ENCODE measurements at places on chromosomes 5 and 9.

- no peak for DNase-seq
Measured at GRCh38 chr5:41812156-41812555, 58.1 kb downstream of the OXCT1 start.

GRCh38 chr5:113115061-113115460 lies 138.5 kb downstream of the DCP2 start:
- no peak for DNase-seq

DNA sequence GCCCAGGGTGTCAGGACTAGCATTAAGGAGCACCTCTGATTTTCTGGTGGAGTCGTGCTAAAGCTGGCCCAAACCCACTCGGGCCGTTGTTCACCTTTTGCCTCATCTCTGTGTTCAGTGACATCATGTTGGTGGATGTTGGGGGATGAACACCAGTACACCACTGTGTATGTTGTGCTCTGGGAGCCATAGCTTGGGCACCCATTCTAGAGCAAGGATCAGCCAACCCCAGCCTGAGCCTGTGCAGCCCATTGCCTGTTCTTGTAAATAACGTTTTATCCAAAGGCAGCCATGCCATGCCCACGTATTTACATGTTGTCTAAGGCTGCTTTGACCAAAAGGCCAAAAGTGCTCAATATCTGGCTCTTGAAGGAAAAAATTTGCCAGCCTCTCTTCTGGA lies 245.6 kb downstream of the FANCC start:
- DNase-seq: no peak

- no peak for DNase-seq
Measured at GRCh38 chr5:134445856-134446818, 34.5 kb upstream of the CDKN2AIPNL start.

- DNase-seq: no peak
Measured at GRCh38 chr5:96978812-96979449, 43.1 kb downstream of the LNPEP start.

- DNase-seq: no peak
Measured at GRCh38 chr5:169763376-169764017, 126.4 kb downstream of the DOCK2 start.

DNA sequence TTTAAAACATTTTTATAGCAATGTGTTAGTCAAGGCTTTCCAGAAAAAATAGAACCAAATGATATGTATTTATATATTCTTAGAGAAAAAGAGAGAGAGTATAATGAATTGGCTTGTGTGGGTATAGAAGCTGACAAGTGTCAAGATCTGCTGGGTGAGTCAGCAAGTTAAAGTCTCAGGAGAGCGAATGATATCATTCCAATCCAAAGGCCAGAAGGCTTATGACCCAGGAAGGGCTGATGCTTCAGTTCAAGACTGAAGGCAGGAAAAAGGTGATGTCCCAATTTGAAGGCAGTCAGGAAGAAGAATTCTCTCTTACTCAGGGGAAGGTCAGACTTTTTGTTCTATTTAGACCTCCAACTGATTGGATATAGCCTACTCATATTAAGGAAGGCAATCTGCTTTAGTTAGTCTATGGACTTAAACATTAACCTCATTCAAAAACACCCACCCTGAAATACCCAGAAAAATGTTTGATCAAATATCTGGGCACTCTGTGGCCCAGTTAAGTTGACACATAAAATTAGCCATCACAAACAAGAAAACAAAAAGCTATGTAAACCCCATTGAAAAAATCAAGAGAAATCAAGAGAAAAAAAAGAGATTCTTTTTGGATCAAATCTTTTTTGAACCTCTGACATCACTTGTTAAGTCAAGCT lies 189.6 kb downstream of the PIK3R1 start:
- no peak for DNase-seq

DNA sequence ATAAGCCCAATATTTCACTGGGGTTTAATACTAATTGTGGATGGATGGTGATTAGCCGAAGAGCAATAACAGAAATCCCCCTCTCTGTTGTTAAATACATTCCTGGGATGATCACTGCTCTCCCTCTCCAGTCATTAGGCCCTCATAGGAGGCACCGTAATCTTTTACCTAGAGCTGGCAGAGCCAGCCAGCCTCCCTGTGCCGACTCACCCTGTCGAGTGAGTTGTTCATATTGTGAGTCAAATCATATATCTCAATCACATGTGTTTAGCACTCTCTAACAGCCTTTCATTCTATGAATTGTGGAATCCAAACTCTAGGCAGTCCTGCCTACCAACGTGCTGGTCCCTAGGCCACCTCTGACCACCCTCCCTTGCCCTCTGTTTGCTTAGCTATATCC lies 771.0 kb downstream of the IRX1 start:
- DNase-seq: no peak

GRCh38 chr9:96540106-96540505 lies 79.5 kb downstream of the CDC14B start:
- no peak for DNase-seq

DNA sequence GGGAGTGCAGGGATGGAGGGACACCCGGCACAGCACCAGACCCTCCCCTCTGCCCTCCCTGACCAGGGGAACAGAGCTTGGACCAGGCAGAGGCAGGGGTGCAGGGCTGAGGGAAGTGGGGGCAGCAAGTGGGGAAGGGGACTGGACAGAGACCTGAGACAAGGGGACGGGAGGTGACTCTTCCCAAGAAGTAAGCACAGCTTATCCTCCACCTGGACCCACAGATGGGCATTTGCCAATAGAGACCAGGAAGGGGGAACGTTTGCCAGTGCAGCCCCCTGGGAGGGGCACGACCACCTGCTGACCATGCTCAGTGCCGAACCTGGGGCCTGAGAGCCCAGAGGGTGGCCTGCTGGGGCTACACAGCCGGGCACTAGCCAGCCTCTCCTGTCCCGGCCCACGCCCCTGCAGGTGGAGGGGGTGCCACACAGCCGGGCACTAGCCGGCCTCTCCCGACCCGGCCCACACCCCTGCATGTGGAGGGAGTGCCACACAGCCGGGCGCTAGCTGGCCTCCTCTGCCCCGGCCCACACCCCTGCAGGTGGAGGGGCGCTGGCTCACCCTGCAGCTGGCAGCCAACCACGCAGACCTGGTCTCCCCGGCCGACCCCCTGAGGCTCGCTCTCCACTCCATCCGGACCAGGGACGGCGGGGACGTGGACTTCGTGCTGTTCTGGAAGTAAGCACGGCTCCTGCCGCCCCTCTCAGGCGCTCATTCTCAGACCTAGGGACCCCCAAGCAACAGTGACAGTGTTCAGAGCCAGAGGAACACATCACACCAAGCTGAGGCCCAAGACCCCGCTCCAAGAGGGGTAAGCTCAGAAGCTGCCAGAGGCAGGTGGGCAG lies 24.3 kb downstream of the GLT6D1 start:
- DNase-seq: no peak

GRCh38 chr5:66198837-66199236 lies 54.7 kb downstream of the SREK1 start:
- DNase-seq: no peak

DNA sequence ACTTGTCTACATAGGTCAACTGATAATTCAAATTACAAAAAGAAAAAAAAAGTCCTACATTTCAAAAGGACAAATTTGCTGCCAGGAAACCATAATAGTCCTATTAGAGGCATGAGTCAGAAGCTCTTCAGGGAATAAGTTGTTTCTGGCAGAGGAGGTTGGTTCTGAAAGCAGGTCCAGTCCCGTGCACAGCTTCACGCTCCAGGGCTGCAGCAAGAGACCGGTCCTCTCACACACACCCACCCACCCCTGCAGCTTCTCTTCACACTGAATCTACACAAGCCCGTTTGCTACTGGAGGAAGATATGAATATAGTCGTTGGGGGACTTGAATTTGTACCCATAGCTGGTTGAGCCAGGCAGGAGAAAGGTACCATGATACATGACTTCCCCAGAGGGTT lies 36.9 kb upstream of the SLC1A3 start:
- no peak for DNase-seq

DNA sequence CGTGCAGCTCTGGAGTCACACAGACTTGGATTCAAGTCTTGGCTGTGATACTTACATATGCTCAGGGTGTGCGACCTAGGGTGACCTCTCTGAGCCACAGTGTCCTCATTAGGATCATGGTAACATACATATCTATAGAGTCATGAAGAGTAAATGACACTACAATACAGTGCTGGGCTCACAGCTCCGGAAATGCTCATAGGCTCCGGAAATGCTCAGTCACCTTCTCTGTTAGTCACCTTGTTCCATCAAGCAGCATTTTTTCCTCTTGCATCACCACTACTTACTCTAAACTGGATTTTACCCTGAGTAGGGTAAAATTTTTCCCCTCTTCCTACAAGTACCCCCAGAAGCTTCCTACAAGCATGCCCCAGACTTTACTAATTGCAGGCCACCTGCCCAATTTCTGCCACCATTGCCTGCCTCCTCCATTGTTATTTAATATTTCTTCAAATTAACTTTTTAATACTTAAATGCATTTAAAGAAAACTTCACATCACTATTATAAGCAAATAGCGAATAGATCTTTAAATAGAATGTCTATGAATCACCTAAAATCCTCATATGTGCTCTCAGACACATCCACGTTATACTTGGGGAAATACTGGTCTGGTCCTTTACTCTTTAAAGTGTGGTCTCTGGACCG lies 147.6 kb upstream of the SPRY4 start:
- DNase-seq: no peak

DNA sequence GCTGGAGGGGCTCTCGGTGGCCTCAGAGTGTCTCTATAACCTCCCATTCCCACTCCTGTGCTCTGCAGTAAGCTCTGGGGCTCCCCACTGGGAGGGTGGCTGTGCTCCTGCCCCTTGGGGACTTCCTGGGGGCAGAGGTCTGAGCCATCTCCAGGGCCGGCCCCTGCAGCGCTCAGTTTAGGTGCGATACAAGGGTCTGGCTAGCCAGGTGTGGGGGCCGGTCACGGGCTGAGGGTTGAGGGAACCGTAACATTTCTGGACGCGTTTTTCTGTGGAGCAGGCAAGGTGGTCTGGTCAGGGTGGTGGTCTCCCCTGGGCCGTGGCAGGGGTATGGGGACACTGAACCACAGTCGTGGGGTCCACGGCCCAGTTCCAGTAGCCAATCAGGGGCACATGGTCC lies 38.0 kb upstream of the SLC6A19 start:
- DNase-seq: no peak

DNA sequence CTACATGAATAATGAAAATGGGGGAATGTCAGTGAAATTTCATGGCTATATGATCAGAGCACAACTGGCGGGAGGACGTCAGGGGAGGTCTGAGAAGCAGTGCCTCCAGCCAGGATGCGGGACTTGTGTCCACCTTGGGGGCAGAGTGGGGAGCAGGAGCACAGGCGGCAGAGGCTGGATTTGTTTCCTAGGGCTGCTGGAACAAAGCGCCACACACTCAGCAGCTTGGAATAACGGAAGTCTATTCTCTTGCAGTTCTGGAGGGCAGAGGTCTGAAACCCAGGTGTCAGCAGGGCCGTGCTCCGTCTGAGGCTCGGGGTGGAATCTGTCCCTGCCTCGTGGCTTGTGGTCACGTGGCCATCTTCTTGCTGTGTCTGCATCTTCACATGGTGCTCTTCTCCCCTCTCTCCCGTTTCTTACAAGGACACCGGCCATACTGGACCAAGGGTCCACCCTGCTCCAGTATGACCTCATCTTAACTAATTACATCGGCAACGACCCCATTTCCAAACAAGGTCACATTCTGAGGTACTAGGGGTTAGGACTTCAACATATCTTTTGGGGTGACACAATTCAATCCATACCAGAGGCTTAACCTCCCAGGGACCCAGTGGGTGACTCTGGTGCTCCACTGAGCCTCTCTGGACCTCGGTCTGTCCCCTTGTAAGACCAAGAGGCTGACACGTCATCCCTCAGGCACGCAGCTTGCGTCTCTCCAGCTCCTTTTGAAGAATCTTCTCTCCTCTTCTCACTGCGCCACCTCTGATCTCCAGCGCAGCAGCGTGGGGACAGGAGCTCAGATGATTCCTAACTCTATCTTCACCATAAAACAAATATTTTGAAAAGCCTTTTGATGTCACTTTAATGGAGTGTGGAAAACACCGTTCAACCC lies 202.5 kb downstream of the CDK5RAP2 start:
- DNase-seq: no peak

- no peak for DNase-seq
Measured at GRCh38 chr5:43110606-43111170, 10.0 kb upstream of the ZNF131 start.

GRCh38 chr5:14900693-14901461 lies 29.3 kb upstream of the ANKH start:
- no peak for DNase-seq

GRCh38 chr9:80994892-80995291 lies 694.5 kb downstream of the TLE1 start:
- DNase-seq: no peak

DNA sequence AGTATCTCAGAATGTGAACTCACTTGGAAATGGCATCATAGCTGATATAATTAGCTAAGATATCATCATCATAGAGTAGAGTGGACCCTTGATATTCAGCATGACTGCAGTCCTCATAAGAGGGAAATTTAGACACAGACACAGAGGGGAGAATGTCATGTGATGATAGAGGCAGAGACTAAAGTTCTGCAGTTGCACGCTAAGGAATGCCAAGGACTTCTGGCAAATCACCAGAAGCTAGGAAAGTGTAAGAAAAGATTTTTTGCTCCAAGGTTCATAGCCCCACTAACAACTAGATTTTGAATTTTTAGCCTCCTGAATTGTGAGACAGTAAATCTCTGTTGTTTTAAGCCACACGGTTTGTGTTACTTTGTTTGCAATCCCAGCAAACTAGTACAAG lies 612.6 kb upstream of the ST8SIA4 start:
- no peak for DNase-seq

DNA sequence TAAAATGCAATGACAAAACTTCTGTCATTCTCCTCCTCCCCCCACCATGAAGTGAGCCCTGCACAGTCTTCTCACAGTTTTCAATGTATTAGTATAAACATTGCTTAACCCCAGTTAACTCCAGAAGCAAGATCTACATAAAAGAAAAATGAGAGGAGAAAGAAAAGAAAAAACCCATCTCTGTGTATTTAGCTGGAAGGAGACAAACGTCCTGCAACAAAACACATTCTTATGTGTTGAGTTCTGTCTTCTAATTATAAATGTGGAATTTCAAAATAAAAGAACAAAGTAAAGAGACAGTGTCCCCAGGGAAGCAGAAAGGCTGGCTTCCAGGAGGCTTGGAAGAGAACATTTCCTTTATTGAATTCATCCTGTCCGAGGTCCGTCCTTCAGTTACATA lies 491.9 kb upstream of the TUSC1 start:
- no peak for DNase-seq

DNA sequence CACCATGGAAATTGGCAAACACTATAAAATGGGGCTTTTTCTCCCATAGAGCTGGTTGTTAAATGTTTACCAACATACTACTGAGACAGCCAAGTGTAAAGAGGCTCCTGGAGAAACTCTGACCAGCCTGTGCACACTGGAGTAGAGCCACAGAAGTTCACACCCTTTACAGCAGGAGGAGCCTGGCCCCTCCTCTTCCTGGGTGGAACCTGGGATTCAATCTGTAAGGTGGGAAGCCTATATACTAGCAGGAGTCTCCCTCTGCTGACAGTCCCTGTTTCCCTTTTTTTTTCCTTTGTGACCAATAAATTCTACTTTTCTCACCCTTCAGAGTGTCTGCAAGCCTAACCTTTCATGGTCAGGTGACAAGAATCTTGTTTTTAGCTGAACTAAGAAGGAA lies 10.4 kb upstream of the SLC30A5 start:
- DNase-seq: no peak

All from SIG-M5 (cell line).